ENCODE measurements at places on chromosomes 13 and 19.

DNA sequence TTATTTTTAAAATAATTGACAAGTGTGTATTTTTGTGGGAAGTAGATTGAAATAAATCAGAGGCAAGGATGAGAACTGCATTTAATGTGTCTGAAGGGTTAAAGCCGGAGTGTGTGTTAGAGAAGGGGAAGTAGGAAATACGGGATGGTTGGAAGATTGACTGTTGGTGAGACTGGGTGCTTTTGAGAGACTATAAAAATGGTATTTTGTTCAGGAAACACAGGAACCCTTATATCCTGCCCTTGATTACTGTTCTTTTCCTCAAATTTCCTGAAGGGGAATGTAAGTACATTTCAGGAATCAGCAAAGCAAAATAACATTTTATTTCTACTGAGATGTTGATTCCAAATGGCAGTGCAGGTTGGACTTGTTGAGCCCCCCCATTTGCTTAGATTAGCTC lies 15.1 kb downstream of the IFT88 start:
- no peak for DNase-seq

DNA sequence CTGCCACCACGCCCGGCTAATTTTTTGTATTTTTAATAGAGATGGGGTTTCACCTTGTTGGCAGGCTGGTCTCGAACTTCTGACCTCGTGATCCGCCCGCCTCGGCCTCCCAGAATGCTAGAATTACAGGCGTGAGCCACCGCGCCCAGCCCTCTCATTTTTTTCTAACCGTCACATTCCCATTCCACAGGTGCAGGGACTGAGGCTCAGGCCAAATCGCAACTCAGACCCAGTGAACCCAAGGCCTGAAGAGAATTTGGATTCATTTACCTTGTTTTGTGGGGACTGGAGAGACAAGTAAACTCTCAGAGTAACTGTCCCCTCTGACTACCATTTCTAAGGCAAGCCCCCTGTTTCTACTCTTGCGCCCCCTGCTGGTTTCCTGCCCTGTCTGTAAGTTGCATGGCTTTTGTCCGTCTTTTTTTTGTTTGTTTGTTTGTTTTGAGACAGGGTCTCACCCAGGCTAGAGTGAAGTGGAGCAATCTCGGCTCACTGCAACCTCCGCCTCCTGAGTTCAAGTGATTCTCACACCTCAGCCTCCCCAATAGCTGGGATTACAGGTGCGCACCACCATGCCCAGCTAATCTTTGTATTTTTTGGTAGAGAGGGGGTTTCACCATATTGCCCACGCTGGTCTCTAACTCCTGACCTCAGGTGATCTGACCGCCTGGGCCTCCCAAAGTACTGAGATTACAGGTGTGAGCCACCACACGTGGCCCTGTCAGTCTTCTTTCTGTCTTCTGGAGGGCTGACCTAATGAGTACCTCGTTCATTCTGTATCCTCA lies 2.3 kb upstream of the STRN4 start:
- no peak for DNase-seq

- DNase-seq: no peak
Observed at GRCh38 chr19:19214892-19215291, 3.1 kb downstream of the NCAN start.

GRCh38 chr13:39257642-39258041 lies 219.4 kb downstream of the NHLRC3 start:
- no peak for DNase-seq

- no peak for DNase-seq
Observed at GRCh38 chr19:15471639-15472101, 7.3 kb upstream of the RASAL3 start.

- DNase-seq: no peak
Observed at GRCh38 chr19:35363001-35363590, 4.8 kb downstream of the FFAR3 start.

DNA sequence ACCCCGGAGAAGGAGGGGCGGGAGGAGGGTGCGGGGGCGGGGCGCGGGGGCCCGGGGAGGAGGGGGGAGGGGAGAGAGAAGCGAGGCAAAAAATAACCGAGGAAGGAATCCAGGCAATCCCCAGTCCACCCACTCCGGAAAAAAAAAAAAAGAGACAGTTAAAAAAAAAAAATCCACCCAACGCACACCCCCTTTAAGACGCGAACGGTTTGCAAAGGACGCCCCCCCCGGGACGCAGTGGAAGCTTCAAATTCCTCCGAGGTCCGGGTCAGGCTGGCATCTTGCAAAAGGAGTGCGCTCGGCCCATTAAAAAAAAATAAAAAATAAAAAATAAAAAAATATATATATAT lies at the start of gene CACNA1A:
CACNA1A (minus strand) TSS at position 9 of the 350 bp plus-strand sequence. CDS start 255 bp downstream, outside the sequence.
- DNase-seq: no peak

DNA sequence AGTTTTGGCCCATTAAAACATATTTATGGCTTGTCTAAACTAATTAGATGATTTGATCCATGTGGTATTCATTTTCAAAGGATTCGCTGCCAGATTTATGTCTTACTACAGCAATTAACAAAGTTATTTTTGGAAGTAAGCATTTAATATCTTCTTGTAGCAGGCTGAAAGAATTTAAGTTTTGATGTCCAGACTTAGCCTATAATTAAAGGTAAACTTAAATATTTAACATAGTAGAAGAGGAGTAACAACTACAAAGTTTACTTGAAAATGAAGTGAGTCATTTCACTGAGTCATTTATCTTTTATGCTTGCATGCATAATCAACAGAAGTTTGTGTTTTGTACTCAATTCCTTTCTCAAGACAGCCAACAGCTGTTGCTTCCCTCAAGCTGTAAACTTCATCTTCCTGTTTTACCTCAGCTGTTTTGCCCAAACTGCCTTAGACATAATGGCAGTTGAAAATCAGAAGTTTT lies 58.1 kb downstream of the EDNRB start:
- no peak for DNase-seq

DNA sequence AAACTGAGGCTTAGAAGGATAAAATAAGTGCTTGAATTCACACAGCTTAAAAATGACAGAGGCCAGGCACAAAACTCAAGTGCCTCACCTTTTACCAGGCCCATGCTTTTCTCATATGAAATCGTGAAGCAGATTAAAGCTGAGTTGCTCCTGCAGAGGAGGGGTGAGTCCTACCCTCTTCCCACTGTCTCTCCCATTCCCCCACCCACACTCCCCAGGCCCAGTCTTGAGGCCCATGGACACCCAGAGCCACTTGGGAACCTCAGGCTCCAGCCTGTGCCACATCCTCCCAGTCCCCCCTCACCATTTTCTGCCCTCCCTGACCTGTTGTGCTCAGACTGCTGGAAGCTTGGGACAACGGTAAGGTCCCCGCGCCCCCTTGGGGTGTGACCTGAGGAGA lies 17.5 kb downstream of the ZNF574 start:
- DNase-seq: no peak

DNA sequence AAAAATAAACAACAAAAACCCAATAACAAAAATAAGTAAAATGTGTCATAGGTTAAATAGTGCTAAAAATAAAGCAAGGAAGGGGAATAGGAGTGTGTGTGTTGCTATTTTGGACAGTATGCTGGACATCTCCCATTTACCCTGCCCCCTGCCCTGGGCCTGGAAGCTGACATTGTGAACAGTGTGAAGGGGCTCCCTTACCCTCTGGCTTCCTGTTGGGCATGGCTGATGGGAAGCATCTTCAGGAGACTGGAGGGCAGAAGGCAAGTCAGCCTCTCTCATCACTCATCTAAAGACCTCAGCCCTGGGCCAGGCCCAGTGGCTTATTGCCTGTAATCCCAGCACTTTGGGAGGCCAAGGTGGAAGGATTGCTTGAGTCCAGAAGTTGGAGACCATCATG lies 26.7 kb downstream of the KCTD15 start:
- DNase-seq: no peak

- no peak for DNase-seq
Observed at GRCh38 chr19:55652311-55653128, 2.3 kb upstream of the U2AF2 start.

DNA sequence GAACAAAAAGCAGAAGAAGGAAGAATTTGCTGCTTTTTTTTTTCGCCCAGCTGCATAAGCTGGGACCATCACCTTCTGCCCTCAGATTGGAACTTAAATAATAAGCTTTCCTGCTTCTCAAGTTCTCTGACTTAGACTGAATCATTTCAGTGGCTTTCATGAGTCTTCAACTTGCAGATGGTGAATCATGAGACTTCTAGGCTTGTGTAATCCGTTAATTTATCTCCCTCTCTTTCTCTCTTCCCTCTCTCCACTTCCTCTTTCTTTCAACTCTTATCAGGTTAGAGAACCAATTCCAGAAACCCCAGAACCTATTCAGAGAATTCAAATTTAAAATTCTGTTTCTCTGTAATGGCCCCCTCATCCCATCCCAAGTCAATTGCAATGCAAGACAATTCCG lies 1153.7 kb downstream of the PCDH9 start:
- DNase-seq: no peak

- no peak for DNase-seq
Observed at GRCh38 chr19:7924241-7924640, 1.7 kb downstream of the CTXN1 start.
